Heart left ventricle (tissue), 16 donors: ENCODE measurements at places on chromosomes 13 and 19. TPM values are rescaled to one million over a fixed set of nuclear protein-coding genes. Genes with fewer than 3 reads are reported as not detected.
A peak's percentile ranks its signal among the peaks of the same experiment; 100 is the strongest.

The RHPN2 gene
- total RNA-seq, result 0.93 TPM

The CATSPERD gene
- not detected for total RNA-seq

The ZNF570 gene
- total RNA-seq, result 5.3 TPM

The LPAR2 gene
- total RNA-seq, result 6.1 TPM

- H3K36me3 ChIP-seq, result no peaks in the 10 kb centered on the region
- no peak overlapping the region for H3K4me3 ChIP-seq
- no peaks in the 10 kb centered on the region for H3K4me1 ChIP-seq
- DNase-seq, result no peak
Observed at GRCh38 chr19:3263866-3264265, 39.4 kb downstream of the CELF5 start.

DNA sequence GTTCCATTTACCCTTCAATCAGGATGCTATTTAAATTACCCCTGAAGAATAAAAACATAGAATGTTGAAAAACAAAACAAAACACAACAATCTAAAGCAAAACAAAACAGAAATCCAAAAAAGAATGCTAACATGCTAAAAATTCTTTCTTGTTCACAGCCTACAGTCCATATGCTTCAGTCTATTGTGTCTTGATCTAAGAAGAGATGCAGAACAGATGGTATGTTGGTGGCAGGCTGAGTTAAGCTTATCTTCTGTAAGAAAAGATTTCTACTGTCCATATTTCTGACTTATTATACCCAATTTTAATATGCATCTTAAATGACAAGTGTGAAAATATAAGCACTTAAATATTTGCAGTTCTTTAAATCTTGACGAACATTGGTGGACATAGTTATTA is 356.1 kb upstream of the SLITRK1 start:
- H3K27me3 ChIP-seq, result no peaks in the 10 kb centered on the region
- no peak overlapping the region for H3K4me3 ChIP-seq
- no peaks in the 10 kb centered on the region for H3K36me3 ChIP-seq
- H3K27ac ChIP-seq, result no peak overlapping the region

GRCh38 chr13:43008596-43008995 is 14.8 kb upstream of the DNAJC15 start:
- no peaks in the 10 kb centered on the region for H3K36me3 ChIP-seq
- H3K27ac ChIP-seq, result no peak overlapping the region
- DNase-seq, result no peak
- H3K27me3 ChIP-seq, result no peaks in the 10 kb centered on the region
- no peaks in the 10 kb centered on the region for H3K4me1 ChIP-seq
- no peak overlapping the region for H3K4me3 ChIP-seq

DNA sequence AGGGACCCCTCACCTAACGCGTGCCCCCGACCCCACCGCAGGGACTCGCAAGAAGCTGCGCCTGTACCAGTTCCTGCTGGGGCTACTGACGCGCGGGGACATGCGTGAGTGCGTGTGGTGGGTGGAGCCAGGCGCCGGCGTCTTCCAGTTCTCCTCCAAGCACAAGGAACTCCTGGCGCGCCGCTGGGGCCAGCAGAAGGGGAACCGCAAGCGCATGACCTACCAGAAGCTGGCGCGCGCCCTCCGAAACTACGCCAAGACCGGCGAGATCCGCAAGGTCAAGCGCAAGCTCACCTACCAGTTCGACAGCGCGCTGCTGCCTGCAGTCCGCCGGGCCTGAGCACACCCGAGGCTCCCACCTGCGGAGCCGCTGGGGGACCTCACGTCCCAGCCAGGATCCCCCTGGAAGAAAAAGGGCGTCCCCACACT is 4.7 kb upstream of the MYBPC2 start:
- peak overlapping the region; percentile 47 for H3K4me3 ChIP-seq
- H3K36me3 ChIP-seq, result no peaks in the 10 kb centered on the region
- DNase-seq, result peak; percentile 91
- peaks cover 10% of the 10 kb centered on the region for H3K27me3 ChIP-seq
- H3K4me1 ChIP-seq, result peaks cover 23% of the 10 kb centered on the region
- no peak overlapping the region for H3K27ac ChIP-seq
